ENCODE measurements at places on chromosomes 11 and 22.

- no peak for DNase-seq
These were observed 16.5 kb upstream of the CSTF3 start for GRCh38 chr11:33177676-33178336.

DNA sequence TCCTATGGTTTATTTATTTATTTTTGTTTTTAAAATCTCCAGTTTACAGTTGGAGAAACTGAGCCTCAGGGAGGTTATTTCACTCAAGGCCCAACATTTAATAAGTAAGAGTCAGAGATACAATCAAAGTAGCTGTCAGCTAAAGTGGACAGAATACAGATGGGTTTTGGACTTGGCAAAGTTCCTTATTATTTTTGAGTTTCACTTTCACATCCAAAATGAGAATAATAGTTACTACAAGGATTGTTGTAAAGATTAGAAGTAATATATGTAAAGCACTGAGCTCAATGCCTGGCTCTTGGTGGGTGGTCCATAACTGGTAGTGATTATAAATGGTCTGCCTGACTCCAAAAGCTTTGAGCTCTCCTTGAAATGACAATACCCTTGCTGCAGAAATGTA, 87.5 kb upstream of the SESN3 start:
- DNase-seq: no peak

DNA sequence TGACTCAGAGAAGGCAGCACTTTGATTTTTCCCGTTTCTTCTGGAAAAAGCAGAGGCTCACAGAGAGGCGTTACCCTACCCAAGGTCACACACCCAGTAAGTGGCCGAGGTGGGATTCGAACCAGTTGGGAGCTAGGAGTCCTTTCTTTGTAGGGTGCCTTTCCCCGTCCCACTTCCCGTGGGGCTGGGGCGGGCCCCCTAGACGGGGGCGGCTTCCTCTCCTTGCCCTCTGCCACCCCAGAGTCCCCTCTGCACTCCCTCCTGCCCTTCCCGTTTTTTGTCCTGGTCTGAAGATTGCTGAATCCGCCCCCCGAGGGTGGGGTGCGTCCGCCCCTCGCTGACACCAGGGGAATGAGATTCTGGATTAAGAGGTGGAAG, 747 bp downstream of the TPCN2 start:
- DNase-seq: peak; percentile 35

- no peak for DNase-seq
These were observed 55.3 kb upstream of the ALKBH3 start for GRCh38 chr11:43825217-43825816.

DNA sequence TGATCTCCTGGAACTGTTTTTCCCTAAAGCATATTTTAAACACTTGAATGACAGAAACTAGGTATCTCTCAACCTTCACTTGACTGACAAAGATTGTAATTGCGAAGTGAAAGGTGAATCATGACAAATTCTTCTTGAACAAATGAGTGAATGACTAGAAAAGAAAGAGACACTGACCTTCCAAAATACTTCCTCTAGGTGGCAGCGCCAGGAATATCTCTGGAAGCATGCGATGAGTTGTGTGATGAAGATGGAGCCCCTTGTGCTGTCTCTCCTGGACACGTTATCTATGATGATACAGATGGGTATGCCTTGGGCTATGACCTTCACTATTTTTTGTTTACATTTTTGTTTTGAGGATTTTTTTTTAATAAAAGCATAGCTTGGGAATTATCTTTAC, 7.0 kb upstream of the CASP12 start:
- no peak for DNase-seq

GRCh38 chr11:64103277-64103985, 62.5 kb downstream of the MACROD1 start:
- DNase-seq: no peak

DNA sequence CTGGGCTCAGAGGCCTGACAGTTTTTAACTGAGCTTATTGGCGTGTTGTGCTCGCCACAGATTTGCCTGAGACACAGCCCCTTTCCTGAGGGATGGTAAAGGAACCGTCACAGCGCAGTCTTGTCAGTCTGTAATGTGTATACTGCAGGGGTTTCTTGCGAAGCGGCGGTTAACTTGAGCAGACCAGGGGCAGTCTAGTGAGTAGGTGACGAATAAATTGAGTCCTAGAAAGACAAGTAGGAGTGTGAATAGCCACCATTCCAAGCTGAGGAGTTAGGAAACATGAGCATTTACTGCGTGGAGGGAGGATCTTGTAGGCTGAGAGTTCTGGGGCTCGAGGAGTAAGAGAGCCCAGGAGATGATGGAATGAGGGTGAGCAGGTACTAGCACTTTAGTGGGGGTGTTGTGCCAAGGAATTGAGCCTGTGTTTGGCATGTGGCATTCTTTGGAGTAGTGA, 1.4 kb downstream of the MED15 start:
- DNase-seq: no peak

- DNase-seq: no peak
These were observed 231.9 kb upstream of the E2F8 start for GRCh38 chr11:19472679-19473078.

DNA sequence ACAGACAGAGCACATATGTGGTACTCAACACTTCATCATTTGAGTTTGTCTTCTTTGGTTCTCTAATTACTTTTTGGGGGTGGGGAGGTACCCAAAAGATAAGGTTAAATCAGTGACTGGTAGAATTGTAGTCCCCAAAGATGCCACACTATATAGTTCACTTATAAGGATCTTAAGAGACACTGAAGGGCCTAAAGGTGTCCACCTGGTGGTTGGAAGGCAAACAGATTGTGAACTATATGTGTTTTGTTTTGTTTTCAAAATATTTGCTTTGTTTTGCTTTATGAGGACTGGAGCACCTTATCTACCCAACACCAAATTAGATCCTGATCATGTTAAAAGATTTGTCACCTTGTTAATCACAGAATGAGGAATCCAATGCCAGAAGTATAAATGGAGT, 136.1 kb downstream of the DCDC1 start:
- DNase-seq: no peak

DNA sequence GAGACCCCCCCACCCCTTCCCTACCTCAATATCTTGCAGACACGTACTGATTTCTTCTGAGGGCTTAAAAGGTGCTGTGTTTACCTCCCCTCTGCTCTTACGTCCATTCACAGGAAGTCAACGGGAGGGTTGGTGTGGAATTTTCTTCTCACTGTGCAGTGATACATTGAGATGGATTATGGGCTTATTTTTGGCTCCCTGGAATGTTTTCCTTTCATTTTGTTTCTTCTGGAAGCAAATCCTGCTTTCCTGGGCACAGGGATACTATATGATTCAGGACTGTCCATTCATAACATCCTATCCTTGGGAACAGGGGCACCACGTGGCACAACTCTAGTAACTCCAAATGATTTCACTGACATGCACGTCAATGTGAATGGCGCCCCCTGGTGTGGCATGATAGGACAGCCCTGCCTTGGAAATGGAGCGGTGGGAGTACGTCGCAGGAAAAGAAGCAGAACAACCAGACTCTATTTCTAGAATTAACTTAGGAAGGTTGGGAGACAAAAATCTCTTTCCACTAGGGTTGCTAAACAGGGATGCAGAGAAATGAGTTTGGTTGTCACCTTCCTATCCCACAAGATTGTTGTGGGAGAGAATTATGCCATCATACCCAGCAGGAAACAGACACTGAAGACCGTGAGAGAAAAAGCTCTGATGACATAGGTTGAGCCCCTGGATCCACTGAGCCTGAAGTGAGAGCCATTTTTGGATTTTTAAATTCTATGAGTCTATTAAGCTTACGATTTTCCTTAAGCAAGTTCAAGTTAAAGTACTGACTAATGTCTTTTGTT, 146.5 kb upstream of the RAG2 start:
- DNase-seq: peak; percentile 53

- DNase-seq: no peak
These were observed 565 bp downstream of the GAS2L1 start for GRCh38 chr22:29306835-29307595.

- no peak for DNase-seq
These were observed 4.9 kb downstream of the LMO1 start for GRCh38 chr11:8258784-8259183.

GRCh38 chr22:44837481-44837880, 85.1 kb downstream of the ARHGAP8 start:
- DNase-seq: no peak

GRCh38 chr11:3216027-3216525, 2.5 kb downstream of the MRGPRG start:
- DNase-seq: no peak

DNA sequence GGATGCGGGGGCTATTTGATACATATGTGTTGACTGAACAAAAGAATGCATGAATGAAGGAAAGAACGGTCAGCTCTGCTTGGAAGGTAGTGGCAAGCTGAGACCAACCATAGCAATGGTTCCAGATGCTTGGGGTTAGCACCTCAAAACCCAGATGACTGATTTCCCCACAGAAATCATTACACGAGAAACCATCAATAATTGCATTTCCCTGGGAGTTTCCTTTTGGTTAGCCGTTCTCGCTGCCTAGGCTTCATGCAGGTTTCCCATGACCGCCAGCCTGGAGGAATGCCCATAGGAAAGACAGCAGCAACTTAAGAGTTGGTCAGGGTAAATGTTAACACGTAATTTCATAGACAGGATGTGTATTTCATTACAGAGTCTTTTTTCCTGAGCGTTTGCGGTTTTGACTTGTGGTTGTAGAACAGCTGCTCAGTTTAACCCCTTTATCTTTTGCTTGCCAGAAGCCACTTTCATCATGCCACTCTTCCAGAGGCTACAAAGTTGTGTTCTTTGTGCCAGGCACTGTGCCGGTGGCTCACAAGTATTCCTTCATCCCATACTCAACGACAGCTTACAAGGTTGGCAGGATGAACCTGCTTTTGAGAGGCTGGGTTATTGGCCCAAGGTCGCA, 2.8 kb downstream of the IL17RA start:
- DNase-seq: peak; percentile 49

- no peak for DNase-seq
These were observed 49.6 kb downstream of the KIF18A start for GRCh38 chr11:28058333-28058732.

GRCh38 chr11:130640526-130640925, 192.1 kb downstream of the ADAMTS15 start:
- no peak for DNase-seq

DNA sequence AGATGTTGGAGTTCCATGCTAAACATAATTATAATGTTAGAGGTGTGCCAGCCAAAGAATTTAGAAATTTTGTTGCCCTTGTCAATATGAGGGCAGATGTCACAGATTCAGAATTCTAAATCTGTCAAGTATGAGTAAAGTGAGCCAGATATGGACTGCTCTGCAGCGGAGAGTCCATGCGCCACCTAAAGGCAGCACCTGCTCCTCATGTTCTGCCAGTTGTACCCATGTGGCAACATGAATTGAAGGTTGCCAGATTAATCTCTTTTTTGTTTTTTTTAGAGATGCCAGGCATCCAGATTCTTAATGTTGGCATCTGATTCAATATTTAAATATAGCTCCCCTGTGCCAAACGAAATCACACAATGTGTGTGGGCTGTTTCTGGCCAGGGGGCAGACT, 678.6 kb upstream of the ANO5 start:
- no peak for DNase-seq
